ENCODE measurements at places on chromosomes 16 and 17.

DNA sequence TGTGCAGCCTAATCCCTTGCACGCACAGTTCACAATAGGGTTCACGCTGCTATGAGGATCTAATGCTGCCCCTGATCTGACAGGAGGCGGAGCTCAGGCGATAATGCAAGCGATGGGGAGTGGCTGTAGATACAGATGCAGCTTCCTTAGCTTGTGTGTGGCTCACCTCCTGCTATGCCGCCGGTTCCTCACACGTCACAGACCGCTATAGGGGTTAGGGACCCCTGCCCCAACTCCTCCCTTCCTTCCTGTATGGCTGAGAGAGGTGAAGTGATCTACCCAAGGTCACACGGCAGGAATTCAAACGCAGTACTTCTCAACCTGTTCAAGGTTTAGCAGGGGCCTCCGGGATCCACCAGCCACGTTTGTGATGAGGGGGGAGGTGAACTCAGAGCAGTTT is 13.4 kb upstream of the PLLP start:
- DNase-seq = no peak

GRCh38 chr16:13153696-13154095 is 252.3 kb downstream of the SHISA9 start:
- DNase-seq = no peak

GRCh38 chr16:6132121-6132520 is 1034.5 kb upstream of the EEF2KMT start:
- DNase-seq = no peak

GRCh38 chr16:50007744-50008143 is 17.3 kb upstream of the CNEP1R1 start:
- DNase-seq = no peak

DNA sequence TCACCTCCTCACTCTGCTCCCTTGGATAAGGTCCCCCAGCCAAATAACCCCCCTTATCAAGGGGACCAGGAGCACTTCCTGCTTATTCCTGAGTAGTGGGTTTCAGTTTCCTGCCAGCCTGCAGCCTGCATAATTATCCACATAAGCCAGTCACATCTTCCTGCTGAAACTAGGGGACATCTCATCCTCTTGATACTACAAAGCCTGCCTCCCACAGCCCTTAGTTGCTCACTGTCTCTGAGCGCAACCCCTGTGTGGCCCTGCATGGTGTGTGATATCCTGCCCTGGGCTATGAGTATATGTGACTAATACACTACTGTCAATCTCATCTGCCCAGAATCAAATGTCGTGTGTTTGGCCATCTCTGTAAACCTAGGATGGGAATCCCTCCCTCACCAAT is 8.0 kb upstream of the XYLT2 start:
- DNase-seq = no peak

DNA sequence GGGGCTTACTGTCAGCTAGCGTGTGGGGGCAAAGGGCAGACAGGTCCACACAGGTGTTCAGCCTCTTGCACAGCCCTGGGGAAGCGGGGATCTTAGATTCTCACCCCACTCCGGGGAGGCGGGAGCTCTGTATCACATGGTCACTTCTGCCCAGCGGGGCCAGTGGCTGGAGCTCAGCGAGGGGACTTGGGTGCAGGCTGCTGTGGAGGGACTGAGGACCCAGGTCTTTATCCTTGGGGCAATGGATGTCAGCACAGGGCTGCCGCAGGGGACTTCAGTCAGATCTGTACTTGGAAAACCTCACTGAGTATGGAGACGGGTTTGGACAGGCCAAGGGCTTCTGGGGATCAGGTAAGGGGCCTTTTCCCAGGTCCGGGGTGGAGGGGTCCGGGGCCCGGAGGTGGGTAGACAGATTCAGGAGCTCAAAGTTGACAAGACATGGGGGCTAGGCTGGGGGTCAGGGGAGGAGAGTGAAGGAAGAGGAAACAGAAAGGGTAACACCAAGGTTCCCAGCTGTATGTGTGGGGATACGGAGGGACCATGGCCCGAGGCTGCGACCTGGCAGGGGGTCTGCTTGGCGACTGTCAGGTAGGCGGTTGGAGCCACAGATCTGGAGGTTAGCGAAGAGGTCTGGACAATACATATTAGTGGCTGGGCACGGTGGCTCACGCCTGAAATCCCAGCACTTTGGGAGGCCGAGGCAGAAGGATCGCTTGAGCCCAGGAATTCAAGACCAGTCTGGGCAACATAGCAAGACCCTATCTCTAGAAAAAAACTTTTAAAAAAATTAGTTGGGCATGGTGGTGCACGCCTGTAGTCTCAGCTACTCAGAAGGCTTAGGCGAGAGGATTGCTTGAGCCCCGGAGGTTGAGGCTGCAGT is 15.1 kb upstream of the BAIAP2 start:
- no peak for DNase-seq

DNA sequence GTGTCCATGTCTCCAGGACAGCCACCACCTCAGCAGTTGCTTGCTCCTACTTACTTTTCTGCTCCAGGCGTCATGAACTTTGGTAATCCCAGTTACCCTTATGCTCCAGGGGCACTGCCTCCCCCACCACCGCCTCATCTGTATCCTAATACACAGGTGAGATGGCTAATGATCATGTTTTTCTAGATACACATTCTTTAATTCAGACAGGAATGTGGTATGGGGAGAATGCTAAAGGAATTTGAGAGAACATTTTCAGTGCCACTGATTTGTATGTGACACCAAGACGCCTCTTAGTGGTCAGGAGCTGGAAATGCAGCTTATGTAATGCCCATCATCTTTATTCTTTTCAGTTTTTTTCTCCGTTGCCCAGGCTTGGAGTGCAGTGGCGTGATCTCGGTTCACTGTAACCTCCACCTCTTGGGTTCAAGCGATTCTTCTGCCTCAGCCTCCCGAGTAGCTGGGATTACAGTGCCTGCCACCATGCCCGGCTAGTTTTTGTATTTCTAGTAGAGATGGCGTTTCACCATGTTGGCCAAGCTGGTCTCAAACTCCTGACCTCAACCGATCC is 8.9 kb upstream of the RAPGEFL1 start:
- peak; percentile 72 for DNase-seq

- DNase-seq = no peak
These were observed 2.3 kb downstream of the BAHCC1 start for GRCh38 chr17:81397314-81398175.

GRCh38 chr17:39818358-39819000 is 45.6 kb downstream of the IKZF3 start:
- no peak for DNase-seq
